Coronary artery (tissue), 2 donors: ENCODE measurements at places on chromosomes 5 and 9.

DNA sequence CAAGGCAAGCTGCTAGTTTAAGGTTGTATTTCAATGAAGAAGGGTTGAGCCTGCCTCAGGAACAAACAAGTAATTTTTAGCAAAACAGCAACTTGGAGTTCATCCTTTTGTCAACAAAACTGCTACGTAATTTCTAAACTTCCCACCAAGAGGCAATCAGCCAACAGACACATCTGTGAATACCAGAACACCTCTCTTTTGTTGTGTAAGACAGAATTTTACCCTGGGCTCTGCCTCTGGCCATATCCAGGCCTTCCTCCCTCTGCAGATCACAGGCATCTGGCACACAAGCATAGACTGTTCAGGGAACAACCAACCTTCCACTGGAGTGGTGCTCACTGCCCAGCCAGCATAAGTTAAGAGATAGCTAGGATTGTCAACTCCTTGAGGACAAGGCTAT is 409.0 kb downstream of the SPOCK1 start:
- no peak for DNase-seq

DNA sequence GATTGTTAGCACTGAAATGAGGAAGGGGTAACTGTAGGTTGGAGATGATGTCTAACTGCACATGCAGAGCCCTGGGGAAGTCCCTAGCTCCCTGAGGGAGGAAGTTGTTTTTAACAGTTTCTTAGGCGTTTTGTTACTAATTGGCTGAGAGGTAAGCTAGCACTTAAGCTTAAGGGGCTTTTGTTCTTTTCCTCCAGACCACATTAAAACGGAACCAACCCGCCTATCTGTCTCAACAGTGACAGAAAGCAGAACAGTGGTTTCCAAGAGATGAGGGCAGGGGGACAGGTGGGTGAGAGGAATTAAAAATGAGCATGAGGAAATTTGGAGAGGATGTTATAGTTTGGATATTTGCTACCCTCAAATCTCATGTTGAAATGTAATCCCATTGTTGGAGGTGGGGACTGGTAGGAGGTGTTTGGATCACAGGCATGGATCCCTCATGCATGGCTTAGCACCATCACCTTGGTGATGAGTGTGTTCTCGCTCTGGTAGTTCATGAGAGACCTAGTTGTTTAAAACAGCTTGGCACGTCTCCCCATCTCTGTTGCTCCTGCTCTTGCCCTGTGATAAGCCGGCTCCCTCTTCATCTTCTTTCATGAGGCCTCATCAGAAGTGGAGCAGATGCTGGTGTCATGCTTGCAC is 38.9 kb downstream of the LYRM7 start:
- no peak for DNase-seq

DNA sequence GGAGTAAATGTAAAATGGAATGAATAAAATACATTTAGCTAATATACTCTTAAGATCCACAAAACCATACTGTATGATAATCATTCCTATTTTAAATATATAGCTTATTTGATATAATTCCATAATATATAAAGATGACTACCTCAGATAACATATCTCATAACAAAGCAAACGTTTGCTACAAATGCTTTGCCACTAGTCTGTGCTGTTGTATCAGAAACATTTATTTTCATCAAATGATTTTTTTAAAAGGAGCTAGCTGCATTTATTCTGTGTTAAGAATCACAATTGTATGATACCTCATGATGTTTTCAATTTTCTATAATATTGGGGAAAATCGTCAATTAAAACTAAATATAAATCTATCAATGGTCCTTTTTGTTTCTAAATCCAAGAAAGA is 567.2 kb downstream of the PTPRD start:
- DNase-seq, result no peak

GRCh38 chr9:135448663-135449100 is 30.9 kb upstream of the PPP1R26 start:
- DNase-seq, result no peak

GRCh38 chr9:111957856-111958631 is 61.4 kb downstream of the UGCG start:
- no peak for DNase-seq

GRCh38 chr5:147699496-147700088 is 82.9 kb downstream of the JAKMIP2 start:
- DNase-seq, result no peak

DNA sequence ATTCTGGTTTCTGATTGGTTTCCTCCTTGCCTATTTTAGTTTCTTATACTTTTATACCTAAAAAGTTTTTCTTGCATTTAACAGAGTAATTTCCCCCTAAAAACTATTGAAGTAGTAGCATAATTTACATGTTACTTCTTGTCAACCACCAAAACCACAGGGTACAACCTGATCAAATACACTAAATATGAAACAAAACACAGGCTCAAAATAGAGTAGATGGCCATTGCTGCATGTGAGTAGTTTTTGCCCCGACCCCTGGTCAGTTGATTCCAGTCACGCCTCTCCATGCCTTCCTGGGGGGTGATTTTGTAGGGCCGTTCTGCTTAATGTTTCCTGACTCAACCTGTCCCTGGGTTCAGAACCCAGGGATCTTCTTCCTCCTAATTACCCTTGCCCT is 101.8 kb downstream of the TLE4 start:
- DNase-seq, result no peak

DNA sequence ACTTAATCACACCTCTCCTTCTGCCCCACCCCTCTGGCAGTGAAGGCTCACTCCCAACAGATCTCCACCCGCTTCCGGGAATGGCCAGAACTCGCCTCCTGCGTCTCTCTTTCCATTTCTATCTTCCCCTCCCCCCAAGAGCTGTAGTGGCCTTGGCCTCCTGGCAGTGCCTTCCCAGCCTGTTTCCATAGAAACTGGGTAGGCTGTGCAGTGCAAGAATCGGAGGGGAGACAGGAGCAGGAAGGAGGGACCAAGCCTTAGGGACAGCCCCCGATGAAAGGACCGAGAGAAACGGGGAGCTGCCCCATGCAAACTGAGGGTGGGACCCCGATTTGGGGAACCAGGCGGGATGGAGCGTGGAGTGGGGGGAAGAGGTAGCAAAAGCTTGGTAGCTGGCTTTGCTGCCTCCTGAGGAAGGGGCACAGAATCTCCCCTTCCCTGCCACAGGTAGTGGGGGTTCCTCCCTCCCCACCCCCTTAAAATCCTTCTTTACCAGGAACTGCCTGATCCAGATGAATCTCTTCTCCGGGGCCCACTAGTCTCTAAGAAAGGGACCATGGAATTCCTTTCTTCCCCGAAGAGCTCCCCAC is 4.5 kb upstream of the PCDH1 start:
- DNase-seq, result no peak

DNA sequence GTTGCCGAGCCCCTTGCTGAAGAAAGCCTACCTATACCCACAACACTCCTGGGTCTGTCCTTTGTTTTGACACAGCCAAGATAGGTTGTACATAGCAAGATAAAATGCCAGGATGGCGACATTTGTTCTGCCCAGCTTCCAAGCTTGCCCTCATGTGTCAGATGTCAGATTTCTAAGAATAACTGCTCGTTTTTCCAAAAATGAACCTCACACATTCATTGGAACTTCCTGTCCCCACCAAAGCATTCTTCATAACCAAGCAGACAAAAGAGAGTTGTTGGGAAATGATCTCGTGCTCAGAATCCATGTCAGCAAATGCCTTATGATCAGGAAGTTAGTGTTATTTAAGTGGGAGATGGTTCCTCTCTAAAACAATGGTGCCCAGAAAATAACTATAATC is 210.1 kb downstream of the ZNF608 start:
- DNase-seq, result no peak

DNA sequence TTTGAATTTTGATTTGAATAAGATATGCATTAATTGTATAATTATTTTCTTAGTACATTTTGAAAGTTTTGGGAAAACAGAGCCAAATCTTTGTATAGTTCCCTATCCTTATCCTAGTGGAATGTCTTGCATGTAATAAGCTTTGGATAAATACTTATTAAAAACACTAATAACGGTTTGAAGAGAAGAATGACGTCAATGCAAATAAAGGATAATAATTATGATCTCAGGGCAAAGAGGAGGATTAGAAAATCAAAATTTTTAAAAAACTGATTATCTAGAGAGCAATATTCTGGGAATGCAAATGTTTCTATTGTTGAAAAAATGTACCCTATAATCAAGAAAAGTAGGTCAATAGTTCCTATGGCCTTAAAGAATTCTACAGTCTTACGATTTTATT is 22.1 kb downstream of the TYRP1 start:
- no peak for DNase-seq

DNA sequence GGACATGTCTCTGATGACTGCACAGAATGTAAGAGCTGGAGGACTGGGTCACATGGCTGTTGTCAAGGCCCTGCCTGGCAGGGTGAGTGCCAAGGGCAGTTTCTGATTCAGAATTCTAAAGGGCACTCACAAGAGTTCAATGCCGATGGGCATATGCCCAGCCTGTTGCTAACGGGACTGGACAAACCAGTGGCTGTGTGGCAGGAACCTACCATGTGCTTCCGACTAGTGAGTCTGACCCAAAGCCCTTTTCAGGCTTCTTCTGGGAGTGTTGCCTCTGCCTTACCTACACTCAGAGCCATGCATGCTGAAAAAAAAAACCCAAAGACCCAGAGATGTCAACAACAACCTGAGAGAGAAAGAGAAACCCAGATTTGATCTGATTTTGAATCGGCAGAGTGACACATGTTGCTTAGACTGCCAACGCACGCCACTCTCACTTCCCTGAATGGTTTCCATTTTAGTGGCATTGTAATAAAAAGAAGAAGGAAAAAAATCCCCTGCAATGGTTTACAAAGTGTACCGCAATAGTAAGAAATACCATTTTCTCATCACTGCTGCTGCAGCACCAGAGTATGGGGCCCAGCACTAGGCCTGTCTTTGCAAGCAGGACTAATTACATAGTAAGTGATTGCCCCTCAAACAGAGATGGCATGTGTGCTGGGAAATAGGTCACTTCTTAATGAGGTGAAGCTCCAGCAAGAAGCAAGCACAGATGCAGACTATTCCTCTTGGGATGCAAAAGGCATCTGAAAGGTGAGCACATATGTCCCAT is 194.3 kb downstream of the PALM2AKAP2 start:
- no peak for DNase-seq

- no peak for DNase-seq
These were observed 30.0 kb upstream of the PHF2 start for GRCh38 chr9:93546356-93546755.

GRCh38 chr9:130779153-130779855 is 55.8 kb upstream of the ABL1 start:
- DNase-seq, result no peak

DNA sequence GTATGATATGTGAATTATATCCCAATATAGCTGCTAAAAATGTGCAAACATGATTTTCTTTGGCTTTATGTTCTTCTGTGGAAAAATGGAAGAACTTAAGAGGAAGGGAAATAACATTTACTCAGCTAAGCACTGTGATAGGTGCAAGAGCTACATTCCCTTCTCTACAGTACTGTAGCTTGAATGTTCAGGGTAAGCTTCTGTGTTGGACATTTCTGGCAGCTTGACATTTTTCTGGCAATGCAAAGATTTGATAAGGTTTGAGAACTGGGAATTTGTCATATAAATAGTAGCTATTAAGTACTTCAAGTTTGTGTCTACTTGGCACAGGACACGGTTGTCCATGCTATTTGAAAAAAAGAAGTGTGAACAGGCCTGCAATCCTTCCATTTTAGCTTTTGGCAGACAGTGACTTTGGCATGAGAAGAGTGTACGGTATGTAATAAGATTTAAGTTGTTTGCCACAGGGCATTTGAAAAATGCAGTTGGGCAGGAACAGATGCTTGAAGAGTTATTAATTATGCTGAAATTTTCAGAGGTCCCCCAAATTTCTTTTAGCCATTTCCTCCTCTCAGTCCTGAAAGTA is 77.6 kb downstream of the KIF4B start:
- no peak for DNase-seq
